ENCODE measurements at places on chromosomes 6 and 20.

DNA sequence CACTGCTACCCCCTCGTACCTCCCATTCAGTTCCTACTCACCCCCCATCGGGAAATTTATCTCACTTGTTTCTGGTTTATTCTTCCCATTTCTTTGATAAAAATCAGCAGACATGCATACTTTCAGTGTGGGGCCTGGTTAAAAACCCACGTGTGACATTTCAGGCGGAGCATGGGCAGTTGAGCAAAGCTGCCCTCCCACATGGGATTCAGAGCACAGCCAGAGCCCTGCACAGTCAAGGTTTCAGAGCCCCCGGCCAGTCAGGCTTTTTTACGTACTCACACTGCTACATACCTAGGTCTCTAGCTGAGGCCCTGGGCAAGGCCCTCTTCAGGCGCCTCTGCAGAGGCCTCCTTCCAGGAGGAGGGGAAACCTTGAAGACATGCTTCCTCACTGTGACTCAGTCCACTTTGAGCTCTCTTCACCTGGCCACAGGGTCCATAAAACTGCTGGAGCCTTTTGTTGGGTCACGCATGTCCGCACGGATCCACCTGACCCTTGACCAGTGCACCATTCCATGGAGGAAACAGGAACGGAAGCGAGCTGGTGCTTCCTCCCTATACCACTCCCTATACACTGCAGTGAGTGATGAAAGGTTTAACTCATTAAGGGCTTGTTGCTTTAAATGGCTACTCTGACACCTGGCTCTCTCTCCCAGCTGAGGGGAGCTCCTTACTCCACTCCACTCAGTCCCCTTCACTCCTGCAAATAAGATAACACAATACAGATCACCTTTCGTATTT, 713.3 kb downstream of the PRKN start:
- no peak for DNase-seq

GRCh38 chr6:136024711-136025110, 173.2 kb downstream of the PDE7B start:
- DNase-seq, result no peak

GRCh38 chr6:35451354-35452182, 570 bp upstream of the FANCE start:
- DNase-seq, result no peak

DNA sequence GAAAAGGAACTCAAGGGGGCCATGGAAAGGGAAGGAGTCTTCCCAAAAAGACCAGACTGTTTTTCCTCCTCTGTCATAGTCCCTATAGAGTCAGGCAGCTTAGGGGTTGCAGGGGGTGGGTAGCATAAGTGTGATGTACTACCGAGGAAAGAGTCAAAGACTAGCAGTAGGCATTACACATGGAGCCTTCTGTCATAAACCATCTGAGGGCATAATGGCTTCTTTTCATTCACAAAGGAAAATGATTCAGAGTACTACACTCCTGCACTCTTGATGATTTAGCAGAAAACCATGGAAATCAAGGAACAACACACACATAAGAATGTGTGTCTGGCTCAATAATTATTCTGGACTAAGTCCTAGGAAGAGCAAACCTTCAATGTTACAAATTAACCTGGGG, 14.9 kb downstream of the PLN start:
- DNase-seq, result no peak

GRCh38 chr20:438571-439469, 23.5 kb downstream of the TBC1D20 start:
- no peak for DNase-seq

- DNase-seq, result no peak
These were observed 73.8 kb upstream of the TULP1 start for GRCh38 chr6:35586542-35586941.

GRCh38 chr6:125574604-125575003, 174.8 kb upstream of the HEY2 start:
- no peak for DNase-seq

GRCh38 chr20:38485041-38485440, 12.4 kb downstream of the RALGAPB start:
- DNase-seq, result no peak

DNA sequence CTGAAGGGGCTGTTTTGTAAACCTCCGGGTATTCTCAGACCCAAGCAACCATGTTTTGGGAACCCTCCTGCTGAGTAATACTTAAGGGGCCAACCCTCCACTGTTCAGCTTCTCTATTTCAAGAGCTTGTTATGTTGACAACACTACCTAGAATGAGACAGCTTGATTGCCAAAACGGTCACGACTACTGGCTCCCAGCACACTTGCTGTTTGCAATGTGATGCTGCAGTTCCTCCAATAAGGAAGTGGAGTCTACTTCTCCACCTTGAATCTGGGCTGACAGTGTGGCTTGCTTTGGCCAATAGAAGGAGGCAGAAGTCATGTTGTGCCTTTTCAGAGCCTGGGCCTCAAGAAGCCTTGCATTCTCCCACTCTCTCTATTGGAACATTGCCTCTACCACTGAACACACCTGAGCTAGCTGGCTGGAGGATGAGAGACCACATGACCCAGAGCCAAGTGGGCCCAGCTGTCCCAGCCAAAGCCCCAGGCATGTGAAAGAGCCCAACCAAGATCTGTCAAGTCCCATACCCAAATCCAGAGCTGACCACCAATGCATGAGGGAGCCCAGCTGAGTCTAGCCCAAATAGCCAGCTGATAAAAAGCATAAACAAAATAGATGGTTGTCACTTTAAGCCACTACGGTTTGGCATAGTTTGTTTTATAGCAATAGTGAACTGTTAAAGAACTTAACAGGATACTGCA, 108.0 kb downstream of the PRND start:
- no peak for DNase-seq

- DNase-seq, result no peak
These were observed 107.7 kb upstream of the RALGAPA2 start for GRCh38 chr20:20820104-20820503.

DNA sequence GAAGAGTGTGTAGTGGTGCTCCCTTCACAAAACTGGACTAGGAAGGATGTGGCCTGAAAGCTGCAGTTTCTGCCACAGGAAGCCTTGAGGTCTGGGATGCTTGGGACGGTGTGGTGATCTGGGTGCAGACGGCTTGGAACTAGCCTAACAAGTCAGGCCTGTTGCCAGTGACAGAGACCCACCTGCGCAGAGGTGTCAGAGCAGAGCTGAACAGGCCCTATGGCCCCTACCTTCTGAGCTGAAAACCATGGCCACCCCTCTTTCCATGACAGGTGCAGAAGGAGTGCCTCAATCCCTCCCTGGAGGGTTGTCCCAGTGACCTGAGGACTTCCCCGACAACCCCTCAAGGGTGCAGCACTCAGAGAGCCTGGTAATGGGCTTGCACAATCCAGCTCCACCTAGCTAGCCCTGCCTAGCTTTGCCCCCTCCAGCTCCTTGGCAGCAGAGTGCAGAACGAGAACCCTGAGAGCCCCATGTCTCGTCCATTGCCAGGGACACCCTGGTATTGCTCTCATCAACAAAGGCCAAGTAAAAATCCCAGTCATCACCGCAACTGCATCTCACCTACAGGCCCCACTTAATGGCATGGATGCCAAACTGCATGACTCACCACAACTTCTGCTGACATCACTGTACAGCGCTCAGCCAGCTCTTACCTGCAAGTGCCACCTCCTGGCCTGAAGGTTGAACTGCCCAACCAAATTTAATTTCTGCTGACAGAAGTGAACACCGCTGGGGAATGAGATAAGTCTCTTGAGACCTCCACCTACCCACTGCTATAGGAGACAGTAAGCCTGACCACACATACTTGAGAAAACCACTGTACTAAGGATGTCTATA, 563.1 kb downstream of the TFAP2A start:
- no peak for DNase-seq
